ENCODE measurements at places on chromosomes 5 and 9.

- no peak for DNase-seq
Observed at GRCh38 chr9:33159777-33160127, 7.4 kb downstream of the B4GALT1 start.

DNA sequence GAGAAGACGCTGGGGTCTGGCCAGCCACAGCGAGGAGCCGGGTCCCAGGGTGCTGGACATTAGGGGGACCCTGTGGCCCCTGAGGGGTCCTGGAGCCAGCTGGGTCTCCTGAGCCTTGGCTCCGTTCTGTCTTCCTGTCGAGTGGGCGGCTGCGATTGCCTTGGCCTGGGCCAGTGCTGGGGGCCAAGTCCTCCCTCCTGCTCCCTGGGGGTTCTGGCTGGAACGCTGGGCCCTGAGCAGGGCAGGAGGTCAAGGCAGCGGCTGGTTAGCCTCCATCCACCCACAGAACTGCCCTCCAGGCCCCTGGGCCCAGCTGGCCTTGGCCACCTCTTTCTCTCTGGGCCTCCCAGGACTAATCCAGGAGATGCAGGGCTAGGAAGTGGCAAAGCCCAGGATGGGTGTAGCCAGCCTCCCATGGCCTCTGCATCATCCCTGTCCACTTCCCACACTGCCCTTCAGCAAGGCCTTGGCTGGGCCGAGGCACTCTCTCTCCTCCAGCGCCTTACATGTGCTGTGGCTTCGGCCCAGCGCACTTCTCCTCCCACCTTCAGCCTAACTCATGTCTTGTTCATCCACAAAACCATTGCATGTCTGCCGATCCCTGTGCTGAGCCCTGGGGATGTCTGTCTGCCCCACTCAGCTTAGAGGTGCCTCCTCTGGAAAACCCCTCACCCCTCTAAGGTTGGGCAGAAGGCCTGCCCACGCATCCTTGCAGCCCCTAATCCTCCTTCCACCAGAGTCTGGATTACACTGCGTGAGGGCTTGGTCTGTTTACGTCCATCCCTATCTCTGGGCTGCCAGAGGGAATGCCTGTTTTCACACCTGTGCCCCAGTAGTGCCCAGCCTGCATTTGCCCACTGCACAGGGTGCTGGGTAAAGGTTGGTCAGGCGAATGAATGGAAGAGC, 5.0 kb downstream of the LAMC3 start:
- DNase-seq: no peak

DNA sequence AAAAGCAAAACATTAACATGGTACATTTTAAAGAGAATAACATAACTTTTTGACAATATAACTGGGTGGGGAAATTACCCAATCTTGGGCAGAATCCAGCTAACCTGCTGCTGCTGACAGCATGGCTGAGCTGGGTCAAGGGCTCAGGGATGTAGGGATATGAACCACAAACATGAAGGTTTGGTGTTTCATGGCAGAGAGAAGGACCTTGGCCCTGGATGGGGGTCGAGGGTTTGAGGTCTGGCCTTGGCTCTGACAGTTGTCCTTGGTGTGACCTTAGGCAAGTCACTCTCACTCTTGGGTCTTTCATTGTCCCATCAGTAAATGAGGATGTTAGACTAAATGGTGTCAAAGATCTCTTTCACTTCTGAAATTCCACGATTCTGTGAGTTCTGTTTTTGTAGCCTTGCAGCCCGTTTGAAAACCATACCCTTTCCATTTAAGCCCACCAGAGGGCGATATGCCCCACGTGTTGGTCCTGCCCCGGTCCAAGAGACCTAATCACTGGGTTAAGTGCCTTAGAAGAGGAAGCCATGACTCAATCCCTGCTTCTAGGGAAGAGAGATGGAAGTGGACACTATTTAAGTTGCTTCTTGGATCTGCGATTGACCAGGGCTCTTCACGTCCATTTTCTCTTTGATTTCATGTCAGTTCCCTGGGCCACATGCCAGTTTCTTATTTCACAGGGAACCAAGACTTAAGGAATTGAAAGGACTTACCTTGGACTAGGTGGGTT, 56.8 kb upstream of the TEX48 start:
- peak; percentile 24 for DNase-seq

DNA sequence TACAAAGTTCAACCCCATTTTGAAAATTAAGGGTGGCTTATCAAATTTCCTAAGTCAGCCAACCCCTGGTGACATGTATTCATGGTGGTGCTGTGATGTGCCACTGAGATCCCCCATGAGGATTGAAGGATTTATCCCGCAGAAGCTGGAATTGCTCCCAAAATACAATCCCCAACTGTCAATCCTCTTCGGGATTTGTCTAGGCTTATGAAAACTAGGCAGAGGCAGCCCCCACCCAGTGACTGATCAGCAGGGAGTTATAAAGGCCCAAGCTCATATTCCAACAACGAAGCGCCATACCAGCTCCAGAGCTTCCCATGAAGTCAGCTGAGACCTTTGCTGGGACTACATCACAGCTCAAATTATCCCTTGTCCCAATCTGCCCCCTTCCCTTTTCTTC, 316.0 kb downstream of the ENC1 start:
- DNase-seq: no peak

GRCh38 chr5:157659868-157660660, 7.8 kb upstream of the SOX30 start:
- no peak for DNase-seq

DNA sequence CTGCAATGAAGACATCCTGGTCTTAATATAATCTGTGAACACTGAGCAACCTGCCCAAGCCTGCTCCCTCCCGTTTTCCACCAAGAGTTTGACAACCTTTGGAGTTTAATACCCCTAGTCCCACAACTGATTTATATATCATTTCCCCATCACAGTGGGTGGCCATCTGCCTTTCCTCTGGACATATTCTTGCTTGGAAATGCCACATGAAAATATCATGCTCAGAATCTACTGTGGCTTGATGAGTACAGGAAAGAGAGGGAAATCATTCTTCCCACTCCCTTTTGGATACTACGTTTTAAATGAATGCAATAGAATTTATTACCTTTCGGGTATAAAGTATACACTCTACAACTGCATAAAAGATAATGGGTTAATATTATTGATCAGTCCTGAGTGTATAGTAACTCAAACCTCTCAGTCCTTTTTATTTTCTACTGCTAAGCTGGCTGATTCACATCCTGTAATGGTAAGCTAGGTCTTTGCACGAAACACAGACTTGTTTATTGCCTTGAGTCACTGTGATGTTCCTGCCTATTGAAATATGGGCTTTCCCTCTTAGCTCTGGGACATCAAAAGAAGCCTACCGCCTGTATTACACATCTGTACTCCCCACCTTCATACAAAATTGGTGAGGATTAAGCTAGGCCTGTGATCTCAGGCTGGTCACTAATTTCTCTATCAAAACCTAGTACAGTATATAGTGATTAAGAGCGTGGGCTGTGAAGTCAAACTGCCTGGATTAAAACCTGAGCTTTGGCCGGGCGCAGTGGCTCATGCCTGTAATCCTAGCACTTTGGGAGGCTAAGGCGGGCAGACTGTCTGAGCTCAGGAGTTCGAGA, 67.6 kb upstream of the NR5A1 start:
- no peak for DNase-seq

GRCh38 chr5:169429044-169429443, 128.1 kb upstream of the SLIT3 start:
- DNase-seq: no peak

- no peak for DNase-seq
Observed at GRCh38 chr9:98201102-98201501, 8.7 kb upstream of the CORO2A start.

DNA sequence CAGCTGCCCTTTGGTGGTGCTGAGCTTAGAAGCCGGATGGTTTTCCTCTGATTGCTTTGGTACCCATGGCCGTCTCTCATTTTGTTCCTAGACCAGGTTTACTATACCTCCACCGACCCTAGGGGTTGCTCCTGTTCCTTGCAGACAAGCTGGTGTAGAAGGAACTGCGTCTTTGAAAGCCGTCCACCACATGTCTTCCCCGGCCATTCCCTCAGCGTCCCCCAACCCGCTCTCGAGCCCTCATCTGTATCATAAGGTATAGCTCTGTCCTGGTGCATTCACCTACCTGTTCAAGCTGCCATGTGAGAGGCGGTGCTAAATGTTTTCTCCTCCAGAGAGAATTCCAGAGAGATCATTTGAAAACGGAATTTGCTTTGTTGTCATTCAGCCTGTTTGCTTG, 39.5 kb downstream of the TENT4A start:
- no peak for DNase-seq

All from activated CD4-positive, CD25-positive, alpha-beta regulatory T cell (primary cell).